ENCODE measurements at places on chromosomes 4 and X. TPM values are rescaled to one million over a fixed set of nuclear protein-coding genes. Genes with fewer than 3 reads are reported as not detected.

The GPR143 gene
- 10.6 TPM for total RNA-seq

The GAGE2A gene
- not detected for total RNA-seq

The WDR19 gene
- 56.4 TPM for total RNA-seq

The SLITRK4 gene
- total RNA-seq = 7.7 TPM

- H3K4me1 ChIP-seq = peaks cover 6% of the 10 kb centered on the region
- no peak for DNase-seq
- no peak overlapping the region for H3K4me3 ChIP-seq
- no peaks in the 10 kb centered on the region for H3K36me3 ChIP-seq
- no peak overlapping the region for H3K27ac ChIP-seq
Measured at GRCh38 chrX:67693928-67694327, 150.1 kb downstream of the AR start.

DNA sequence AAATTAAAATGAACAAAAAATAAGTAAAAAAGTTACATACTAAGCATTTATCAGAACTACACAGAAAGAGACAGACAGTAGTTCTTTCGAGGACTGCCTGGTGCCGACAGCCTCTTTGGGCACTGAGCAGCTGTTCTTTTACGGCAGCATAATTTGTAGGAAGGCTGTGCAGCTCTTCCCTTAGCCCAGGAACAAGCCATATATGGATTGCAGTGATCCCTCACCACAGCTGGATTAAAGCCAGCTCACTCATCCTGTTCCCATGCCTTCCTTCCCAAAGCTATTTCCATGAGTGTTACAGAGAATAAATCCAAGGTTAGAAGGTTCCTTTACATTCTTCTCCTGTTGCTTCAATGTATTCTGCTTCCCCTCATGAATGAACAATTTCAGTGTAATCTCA, 71.7 kb downstream of the DDX60L start:
- no peaks in the 10 kb centered on the region for H3K27me3 ChIP-seq
- DNase-seq = peak; percentile 37
- H3K4me3 ChIP-seq = no peak overlapping the region
- no peak overlapping the region for H3K27ac ChIP-seq

DNA sequence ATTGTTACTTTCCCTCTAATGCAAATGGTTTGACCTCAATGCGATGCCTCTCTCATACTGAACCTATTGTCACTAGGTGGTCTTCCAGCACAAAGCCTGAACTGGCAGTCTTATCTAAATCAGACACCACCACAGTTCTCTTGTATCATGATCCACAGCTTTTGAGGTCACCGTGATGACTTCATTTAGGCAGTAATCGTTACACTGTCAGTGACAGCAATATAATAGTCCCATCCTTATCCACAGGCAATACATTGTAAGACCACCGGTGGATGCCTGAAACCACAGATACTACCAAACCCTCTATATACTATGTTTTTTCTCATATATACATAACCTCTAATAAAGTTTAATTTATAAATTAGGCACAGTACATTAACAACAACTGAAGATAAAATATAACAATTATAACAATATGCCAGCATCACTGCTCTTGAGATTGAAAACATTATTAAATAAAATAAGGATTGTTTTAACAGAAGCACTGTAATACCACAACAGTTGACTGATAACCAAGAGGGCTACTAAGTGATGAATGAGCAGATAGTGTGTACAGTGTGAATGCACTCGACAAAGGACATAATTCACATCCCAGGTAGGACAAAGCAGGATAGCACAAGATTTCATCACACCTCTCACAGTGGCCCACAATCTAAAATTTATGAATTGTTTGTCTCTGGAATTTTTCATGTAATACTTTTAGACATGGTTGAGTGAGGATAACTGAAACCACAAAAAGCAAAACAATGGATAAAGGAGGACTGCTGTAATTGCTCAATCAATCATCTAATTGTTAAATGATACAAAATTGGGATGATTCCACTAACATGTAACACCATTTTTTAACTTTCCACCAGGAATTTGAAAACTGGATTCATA, 419.4 kb downstream of the CENPC start:
- no peak overlapping the region for H3K4me3 ChIP-seq
- H3K36me3 ChIP-seq = no peaks in the 10 kb centered on the region
- no peaks in the 10 kb centered on the region for H3K4me1 ChIP-seq
- no peak for DNase-seq
